Hepatocyte (in vitro differentiated cells): ENCODE measurements at places on chromosomes 5 and 9.

GRCh38 chr5:66306105-66306843 lies 162.2 kb downstream of the SREK1 start:
- no peak overlapping the region for H3K27ac ChIP-seq
- H3K4me3 ChIP-seq = no peak overlapping the region
- H3K4me1 ChIP-seq = no peaks in the 10 kb centered on the region

DNA sequence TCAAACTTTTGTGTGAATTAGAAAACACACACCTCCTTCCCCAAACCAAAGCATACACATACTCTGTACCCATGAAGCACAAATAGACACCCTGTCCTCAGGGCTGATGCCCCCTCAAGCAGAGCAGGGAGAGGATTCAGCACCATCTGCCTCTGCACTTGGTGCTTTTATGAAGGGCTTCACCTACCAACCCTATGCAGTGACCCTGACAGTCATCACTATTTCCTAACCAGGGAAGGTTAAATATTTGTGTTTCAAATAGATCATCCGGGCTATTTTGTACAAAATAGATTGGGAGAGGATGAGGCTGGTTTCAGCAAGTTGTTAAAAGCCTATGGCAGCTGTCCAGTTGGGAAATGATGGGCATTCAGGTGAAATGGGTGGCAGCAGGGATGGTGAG lies 396.2 kb downstream of the ZSWIM6 start:
- H3K4me3 ChIP-seq = no peak overlapping the region
- no peaks in the 10 kb centered on the region for H3K4me1 ChIP-seq
- no peak for DNase-seq
- H3K27me3 ChIP-seq = peaks cover 7% of the 10 kb centered on the region
- no peaks in the 10 kb centered on the region for H3K36me3 ChIP-seq
- H3K27ac ChIP-seq = no peak overlapping the region

- H3K27ac ChIP-seq = no peak overlapping the region
- H3K27me3 ChIP-seq = peaks cover 15% of the 10 kb centered on the region
- no peaks in the 10 kb centered on the region for H3K36me3 ChIP-seq
- peaks cover 6% of the 10 kb centered on the region for H3K4me1 ChIP-seq
Measured at GRCh38 chr9:126704157-126704891, 90.6 kb downstream of the LMX1B start.

- H3K36me3 ChIP-seq = no peaks in the 10 kb centered on the region
- H3K4me3 ChIP-seq = no peak overlapping the region
- no peaks in the 10 kb centered on the region for H3K27me3 ChIP-seq
- no peak overlapping the region for H3K27ac ChIP-seq
- no peaks in the 10 kb centered on the region for H3K4me1 ChIP-seq
- DNase-seq = no peak
Measured at GRCh38 chr5:142412581-142412980, 87.8 kb upstream of the SPRY4 start.

GRCh38 chr5:135079760-135080159 lies 45.7 kb upstream of the PITX1 start:
- no peak overlapping the region for H3K4me3 ChIP-seq
- no peaks in the 10 kb centered on the region for H3K27me3 ChIP-seq
- H3K4me1 ChIP-seq = no peaks in the 10 kb centered on the region

GRCh38 chr5:139903795-139904565 lies 108.4 kb downstream of the PSD2 start:
- H3K4me3 ChIP-seq = peak overlapping the region; percentile 61
- peak; percentile 61 for DNase-seq
- H3K27me3 ChIP-seq = peaks cover 79% of the 10 kb centered on the region
- peaks cover 23% of the 10 kb centered on the region for H3K4me1 ChIP-seq
- no peak overlapping the region for H3K27ac ChIP-seq
